NCI-H526 (cell line): ENCODE measurements at places on chromosomes 11 and 22.

DNA sequence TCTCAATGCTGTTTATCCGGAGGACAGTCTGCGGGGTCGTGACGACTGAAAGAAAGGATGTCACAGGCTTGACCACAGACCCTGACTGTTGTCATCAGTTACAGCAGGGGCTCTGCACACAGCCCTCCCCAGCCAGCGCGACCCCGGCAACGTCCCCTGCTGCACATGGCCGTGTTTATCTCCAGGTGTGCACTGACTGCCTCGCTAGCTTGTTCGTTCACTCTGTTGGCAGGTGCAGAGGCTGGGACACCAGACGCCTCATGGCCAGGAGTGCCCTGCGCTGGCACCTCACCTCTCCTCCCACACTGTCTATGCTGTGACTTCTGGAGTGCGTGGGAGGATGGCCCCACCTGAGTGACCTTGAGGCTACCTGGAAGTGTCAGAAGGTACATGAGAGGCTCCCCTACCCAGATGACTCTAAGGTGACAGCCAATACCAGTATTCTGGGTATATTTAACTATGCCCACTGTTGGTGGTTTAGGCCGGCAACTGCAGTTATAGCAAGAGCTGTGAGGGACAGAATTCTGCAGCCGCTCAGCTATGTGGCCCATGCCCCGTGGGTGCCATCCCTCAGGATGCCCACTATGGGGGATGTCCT, 12.2 kb downstream of the MRPL21 start:
- DNase-seq = no peak

DNA sequence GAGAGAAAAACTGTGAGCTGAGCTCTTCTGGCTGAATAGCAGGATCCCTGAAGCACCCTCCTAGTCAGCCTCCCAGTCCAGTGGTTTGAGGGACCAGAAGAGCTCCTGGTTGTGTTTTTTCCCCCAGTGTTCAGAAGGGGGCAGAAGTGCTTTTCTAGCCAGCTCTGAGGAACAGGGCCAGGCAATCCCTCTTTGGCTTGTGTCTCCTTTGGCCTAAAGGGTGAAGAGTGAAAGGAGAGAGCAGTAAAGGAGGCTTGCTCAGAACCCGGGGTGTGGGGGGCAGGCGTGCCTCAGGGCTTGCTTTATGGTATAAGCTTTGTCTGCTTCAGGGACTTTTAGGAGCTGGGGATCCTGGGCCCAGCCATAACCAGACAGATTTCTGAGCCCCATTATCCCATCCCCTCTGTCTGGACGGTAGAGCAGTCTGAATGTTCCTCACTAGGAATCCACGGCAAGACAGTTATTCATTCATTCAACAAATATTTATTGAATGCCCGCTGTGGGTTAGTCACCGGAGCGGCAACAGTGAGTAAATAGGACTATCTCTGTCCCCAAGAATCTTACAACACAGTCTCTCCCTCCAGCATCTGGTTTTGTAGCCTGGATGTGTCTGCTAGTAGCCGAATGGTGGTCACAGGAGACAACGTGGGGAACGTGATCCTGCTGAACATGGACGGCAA, 14.5 kb downstream of the ACP2 start:
- no peak for DNase-seq

- no peak for DNase-seq
Measured at GRCh38 chr11:66454247-66454646, 12.5 kb upstream of the PELI3 start.

- no peak for DNase-seq
Measured at GRCh38 chr11:5240056-5240455, 5.8 kb upstream of the HBD start.

- no peak for DNase-seq
Measured at GRCh38 chr22:37183432-37184379, 4.3 kb downstream of the C1QTNF6 start.
